ENCODE measurements at places on chromosomes 4 and X.

- DNase-seq = no peak
Observed at GRCh38 chr4:147461161-147461560, 19.7 kb upstream of the EDNRA start.

DNA sequence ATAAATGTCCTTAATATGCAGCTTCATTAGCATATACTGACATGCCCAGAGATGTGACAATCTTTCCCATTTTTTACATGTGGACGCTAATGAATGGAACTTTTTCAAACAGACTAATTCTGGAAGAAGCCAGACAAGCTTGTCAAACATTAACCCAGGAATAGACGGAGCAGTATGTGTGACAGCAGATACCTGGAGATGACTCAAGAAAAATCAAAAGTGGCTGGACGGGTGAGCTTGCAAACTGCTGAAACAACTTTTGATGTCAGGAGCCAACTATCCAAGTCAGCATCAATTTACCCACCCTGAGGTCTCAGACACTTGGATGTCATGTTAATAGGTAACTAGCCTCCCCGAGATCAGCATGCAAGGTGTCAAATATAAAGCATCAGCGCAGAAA lies 183.0 kb downstream of the PACRGL start:
- DNase-seq = no peak

GRCh38 chrX:136204571-136204970 lies 46.6 kb downstream of the MAP7D3 start:
- peak; percentile 62 for DNase-seq

GRCh38 chrX:72620550-72621145 lies 48.0 kb upstream of the HDAC8 start:
- peak; percentile 1 for DNase-seq

DNA sequence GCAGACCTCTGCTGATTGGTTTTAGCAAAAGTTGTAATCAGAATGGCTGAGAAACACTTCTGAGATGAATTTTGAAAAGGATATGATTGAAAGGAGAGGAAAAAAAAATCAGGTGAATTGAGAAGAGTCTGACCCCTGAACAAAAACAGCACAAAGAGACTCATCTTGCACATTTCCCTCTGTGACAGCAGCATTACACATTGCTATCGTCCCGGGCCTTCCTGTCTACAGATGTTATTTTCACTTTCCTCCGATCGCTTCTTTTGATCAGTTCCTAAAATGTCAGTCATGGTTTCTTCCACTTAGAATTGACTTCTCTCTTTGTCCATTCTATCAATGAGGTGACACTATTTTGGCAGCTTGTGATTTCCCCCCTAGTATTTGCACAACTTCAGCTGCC lies 262.6 kb downstream of the GPC3 start:
- no peak for DNase-seq

GRCh38 chr4:24764345-24764744 lies 31.0 kb upstream of the SOD3 start:
- DNase-seq = no peak

DNA sequence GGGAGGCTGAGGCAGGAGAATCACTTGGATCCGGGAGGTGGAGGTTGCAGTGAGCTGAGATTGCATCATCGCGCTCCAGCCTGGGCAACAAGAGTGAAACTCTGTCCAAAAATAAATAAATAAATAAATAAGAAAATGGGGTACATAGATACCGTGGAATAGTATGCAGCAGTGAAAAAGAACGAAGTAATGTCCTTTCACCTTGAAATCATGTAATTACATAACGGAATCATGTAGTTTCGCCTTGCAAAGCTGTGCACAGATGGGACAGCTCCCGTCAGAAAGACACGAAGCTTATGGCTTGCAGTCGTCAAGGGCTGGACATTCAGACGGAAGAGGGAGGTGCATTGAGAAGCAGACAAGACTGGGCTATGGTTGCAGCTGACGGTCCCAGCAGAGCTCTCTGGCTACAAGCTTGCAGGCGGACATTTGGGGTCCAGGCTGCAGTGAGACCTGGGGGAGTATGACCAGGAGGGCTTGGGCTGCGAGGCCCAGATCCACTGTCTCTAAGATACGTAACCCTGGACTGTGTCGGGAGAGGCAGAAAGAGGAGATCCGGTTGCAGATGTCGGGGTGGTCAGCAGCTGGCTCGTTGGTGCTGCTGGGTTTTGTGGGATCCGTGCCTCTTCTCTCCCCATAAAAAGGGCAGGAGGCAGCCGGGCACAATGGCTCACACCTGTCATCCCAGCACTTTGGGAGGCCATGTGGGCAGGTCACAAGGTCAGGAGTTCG lies 6.2 kb upstream of the P2RY8 start:
- no peak for DNase-seq

GRCh38 chrX:3348191-3348590 lies 1.7 kb upstream of the MXRA5 start:
- no peak for DNase-seq

- DNase-seq = no peak
Observed at GRCh38 chr4:70712150-70712549, 9.6 kb upstream of the RUFY3 start.

DNA sequence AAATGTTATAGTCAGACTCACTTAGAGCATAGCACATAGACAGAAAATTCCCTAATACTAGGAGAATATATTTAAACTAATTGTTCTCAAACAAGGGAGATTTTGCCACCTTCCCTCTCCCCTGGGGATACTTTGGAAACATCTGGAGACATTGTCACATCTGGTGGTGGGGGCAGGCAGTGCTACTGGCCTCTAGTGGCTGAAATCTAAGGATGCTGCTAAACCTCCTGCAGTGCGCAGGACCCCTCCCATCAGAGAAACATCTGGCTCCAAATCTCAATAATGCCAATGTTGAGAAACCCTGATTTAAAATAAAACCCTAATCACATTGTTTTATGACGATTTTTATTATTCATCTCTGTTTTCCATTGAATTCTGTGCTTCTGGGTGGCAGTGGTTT lies 244.9 kb downstream of the FRMPD4 start:
- no peak for DNase-seq

DNA sequence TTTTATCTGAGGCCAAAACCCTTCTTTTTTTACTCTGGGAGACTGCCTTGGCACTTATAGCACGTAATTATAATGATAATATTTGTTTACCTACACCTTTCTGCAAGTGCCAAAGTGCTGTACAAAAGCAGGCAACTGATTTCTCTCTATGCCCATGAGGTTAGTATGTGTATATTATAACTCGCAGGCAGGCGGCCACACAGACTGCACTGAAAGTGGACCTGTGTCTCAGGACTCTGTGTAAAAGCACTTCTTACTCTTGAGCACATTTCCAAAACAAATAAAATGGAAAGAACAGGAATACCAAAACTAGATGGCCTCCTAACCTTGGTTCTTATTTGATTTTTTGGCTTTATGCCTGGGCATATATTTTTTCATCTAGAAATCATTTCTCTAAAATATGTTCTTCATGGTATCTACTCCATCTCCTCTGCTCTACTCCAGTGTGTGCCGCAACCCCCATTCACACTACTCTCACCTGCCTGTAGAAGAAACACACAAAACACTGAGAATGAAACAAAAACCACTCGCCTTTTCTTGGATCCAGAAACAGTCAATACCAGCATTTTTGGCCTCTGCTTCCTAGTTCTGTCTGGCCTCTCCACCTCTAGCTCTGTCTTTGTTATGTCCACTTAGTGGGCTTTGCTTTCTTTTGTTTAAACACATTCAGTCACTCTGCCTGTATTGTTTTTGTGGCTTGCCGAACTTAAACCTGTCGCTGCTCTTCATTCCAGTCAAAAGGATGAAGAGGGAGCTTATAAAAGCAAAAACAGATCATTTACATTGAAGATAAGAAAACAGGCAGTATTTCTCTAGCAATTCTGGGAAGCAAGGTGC lies 934.5 kb upstream of the TENM3 start:
- DNase-seq = no peak

Data from CD4-positive, alpha-beta T cell treated with Interleukin-10 for 1 hour (primary cell).